ENCODE measurements at places on chromosomes 3 and 15.

DNA sequence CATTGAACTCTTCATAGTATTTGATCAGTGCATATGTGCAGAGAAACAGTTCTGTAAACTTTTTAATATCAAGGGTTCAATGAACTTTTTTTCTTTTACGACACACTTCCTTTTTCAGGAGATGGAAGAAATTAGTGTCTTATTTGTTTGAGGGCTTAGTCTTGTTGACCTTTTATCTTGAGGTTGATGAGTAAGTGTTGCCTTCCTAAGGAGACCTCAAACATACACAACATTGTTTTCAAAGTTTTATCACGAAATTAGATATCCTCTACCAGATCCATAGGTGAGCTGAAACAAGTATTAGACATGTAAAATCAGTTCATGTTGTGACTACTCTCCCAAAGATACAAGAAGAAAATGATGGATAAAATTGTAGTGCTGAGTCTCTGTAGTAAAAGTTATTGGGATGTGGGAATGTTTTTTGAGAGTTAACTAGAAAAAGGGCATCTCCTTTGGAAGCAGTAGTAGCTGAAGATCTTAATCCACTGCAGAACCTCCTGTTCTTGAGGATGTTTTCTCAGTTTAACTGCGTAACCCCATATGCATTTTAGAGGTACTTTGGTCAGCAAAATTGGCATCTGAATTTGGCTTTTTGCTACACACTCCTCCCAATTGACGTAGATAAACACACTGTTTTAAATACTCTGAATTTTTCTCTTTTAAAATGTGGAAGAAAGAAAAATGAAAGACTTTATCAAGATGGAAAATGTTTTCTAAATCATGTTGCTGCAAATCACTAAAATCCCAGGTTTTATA, 116.8 kb downstream of the GALK2 start:
- no peak for DNase-seq

GRCh38 chr3:182717216-182717615, 76.1 kb upstream of the ATP11B start:
- DNase-seq = no peak

DNA sequence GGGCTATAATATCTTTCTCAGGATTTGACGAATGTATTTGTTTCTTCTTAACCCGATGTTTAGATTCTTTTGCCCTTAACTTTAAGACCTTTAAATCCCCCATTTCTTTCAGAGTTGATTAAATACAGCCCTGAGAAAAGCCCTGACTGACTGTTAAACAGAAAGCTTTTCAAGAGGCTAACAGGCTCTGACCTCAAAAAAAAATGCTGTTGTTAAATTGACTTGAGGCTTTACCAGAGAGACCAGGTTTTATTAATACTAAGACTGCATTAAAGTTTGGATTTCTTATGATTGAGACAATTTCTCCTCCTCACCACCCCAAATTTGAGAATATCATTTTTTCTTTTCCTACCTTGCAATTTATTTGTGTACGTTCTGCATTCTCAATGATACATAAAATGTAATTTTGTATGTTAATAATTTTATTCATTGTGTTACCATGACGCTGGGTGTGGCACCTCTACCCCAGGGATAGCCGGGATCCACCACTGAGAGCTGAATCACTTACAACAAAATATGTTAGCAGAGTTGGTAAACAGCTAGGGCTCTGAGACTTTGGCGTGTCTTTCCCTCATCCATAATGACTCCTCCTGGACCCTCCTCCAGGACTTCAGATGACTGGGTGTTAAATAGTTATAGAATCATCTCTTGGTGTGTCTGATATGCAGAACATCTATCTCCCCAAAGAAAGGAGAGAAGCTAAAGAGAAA, 753.5 kb downstream of the NAALADL2 start:
- DNase-seq = no peak

DNA sequence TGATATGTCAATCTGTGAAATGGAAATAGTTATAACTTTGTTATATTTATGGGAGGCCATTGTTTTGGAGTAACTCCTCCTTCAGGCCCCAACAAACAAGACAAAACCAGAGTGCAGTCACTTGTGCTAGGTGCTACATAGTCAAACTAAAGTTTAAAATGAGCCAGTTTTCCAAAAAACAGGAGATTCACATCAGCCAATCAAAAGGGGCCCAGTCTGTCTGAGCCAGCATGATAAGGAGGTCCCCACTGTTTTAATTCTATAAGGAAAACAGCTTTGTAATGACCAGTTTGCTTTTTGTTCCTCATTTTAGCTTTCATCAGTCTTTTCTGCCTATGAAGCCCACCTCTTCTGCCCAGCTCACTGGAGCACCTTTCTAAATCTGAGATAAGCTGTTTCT, 94.7 kb upstream of the SLC7A14 start:
- DNase-seq = no peak

GRCh38 chr3:19931767-19932188, 2.2 kb downstream of the EFHB start:
- DNase-seq = no peak

GRCh38 chr3:127734754-127735473, 62.2 kb downstream of the ABTB1 start:
- DNase-seq = no peak

All from activated CD4-positive, alpha-beta T cell treated with anti-CD3 and anti-CD28 coated beads, Interleukin-2, amount 50 U/mL, for 1 hour (primary cell).